GM19239 (cell line): ENCODE measurements at places on chromosomes 12 and 14.

DNA sequence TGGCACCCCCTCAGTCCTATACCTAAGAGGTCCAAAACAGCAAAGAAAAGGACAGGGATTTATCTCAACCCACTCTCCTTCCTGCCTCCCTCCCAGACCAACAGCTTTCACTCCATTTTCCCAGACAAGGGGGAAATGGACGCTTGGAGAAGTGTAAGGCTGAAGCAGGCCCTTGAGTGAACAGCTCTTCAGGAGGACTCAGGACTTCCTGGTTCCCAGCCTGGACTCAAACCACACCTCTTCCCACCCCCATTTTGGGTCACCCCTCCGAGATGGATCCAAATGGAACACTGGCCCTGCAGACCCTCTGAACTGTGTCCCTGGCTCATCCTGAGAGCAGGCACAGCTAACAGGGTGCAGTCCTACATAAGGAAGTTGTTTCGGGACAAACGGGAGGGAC lies 2.7 kb downstream of the KMT2D start:
- DNase-seq: no peak

DNA sequence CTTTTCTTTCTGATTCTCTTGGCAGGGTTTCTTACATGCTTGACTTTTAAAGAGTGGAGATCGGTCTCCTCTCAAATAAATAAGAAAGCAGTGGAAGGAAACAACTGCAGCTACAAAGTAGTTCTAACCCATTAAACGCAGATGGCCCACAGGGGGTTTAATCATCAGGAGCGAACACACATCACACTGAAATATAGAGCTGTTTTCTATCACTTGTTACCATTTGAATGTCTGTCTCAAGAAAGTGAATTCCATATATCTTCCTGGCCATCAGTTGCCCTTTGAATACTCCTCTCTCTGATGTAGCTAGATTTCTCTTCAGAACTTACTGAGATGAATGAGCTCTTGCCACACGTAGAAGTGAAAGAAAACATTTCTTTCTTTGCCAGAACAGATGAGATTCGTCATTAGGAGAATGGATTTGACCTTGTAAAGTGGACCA lies 29.1 kb downstream of the ALX1 start:
- DNase-seq: no peak

DNA sequence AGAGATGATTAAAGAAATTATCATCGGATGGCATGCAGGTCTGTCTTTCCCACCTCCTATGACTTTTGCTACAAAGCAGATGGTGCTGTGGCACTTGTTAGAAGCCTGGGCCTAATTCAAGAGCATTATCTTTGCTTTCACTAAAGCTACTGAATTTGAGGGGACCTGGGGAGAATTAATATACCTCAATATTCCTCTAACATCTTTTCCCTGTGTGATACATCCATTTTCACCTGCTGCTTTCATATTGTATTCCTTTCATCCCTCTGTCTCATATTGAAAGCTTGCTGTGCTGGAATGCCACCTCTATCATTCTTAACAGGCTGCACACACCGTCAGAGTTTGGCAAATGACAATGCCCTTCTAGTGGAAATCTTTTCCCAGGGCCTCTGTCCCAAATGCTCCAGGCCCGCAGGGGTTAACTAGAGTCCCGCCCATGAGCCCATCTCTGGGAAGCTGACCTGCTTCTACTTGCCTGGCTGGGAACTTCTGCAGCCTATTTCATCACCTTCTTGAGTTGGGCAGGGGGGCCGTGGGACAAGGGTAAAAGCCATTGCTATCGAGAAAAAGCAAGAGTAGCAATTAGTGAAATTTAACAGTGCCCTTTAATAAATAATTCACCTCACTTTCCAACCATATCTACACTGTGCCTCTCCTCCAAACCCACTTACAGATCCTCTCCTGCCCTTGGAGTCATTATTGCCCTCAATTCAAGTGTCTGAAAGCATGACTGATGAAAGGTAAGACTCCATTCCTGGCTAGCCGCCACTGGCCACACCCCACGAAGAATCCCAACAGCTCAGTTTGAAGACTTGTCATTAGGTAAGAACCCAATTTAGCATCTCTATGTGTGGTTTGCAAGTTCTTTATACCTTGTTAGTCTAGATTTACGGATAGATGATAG lies 126.7 kb upstream of the BTG1 start:
- no peak for DNase-seq

DNA sequence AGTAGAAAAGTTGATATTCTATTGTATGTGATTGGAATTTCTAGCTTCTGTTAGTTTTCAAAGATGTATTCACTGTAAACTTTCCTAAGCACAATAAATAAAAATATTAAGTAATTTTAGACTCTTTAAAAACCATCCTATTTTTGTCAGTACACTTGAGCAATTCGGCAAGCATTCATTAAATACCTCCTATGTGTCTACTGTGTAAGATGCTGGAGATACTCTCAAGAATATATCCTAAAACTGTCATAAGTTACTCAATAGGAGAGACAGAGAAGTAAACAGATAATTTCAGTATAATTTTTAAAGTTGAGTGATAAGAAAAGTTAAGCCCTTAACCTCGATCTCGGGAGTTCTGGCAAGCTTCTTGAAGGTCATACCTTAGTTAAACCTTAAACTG lies 46.1 kb downstream of the FANCM start:
- DNase-seq: no peak

GRCh38 chr12:30732954-30733637 lies 21.7 kb downstream of the CAPRIN2 start:
- DNase-seq: no peak

DNA sequence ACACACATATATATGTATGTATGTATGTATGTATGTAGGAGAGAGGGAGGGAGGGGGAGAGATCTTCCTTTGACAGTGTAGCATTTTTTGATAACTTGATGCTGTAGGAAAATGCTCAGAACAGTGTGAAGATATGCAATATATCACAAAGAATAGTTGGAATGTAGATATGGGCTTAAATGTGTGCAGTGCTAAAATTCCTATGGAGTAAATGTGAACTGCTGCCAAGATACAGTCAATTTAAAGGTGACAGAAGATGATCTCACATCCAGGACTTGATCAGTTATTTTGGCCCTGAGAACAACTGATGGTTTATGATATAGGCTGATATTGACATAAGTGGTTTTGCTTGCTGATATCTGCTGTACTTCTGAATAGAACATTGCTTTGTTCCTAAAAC lies 84.2 kb downstream of the DAAM1 start:
- no peak for DNase-seq

GRCh38 chr12:18224745-18225144 lies 36.6 kb upstream of the PIK3C2G start:
- DNase-seq: no peak

- no peak for DNase-seq
Measured at GRCh38 chr14:32298346-32298745, 30.8 kb upstream of the AKAP6 start.
